CD4-positive, alpha-beta T cell treated with Interleukin-12 subunit alpha and Interleukin-12 subunit beta, for 1 hour (primary cell): ENCODE measurements at places on chromosomes 12 and 14.

GRCh38 chr12:68699486-68699885, 12.7 kb downstream of the NUP107 start:
- DNase-seq, result no peak

DNA sequence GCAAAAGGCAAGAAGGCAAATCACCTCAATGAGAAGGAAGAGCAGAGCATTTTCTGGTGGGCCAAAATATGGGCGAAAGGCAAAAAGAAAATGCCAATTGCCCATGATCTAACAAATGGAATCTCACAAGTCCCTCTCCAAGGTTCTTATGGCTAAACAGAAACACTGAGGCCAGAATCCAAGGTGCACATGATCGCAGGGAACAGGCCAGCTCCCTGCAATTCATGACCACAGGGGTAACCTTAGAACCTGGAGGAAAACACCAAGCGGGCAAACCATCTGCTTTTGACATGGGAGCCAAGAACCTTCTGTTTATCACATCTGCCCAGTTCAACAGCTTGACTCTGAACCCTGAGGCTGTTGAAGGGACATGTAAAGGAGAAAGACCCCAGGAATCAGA, 60.0 kb downstream of the NT5DC3 start:
- no peak for DNase-seq

- no peak for DNase-seq
These were observed 134.4 kb downstream of the ADGRD1 start for GRCh38 chr12:131087991-131088700.

GRCh38 chr12:93115646-93116045, 186.6 kb upstream of the EEA1 start:
- DNase-seq, result no peak

DNA sequence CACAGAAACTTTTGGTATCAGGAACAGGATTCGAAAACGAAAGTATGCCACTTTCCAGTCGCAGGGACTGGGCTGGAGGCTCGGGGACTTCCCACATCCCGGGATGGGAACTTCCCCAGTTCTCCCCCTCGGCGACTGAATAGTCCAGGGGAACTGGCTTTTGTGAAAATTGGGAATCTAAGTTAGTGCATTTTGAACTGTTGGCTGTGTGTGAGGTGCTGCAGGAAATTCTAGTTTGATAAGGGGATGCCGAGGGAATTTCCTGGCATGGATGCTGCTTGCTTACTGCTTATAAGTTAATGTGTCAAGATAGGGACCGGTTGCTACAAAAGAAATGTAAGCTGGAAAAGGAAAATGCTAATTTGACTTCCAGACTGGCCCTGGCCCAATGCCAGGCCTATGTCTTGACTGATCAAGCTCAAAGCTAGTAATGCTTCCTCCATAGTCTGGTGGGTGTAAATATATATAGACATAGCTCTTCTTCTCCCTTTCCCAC, 73.4 kb upstream of the EIF5 start:
- DNase-seq, result no peak

DNA sequence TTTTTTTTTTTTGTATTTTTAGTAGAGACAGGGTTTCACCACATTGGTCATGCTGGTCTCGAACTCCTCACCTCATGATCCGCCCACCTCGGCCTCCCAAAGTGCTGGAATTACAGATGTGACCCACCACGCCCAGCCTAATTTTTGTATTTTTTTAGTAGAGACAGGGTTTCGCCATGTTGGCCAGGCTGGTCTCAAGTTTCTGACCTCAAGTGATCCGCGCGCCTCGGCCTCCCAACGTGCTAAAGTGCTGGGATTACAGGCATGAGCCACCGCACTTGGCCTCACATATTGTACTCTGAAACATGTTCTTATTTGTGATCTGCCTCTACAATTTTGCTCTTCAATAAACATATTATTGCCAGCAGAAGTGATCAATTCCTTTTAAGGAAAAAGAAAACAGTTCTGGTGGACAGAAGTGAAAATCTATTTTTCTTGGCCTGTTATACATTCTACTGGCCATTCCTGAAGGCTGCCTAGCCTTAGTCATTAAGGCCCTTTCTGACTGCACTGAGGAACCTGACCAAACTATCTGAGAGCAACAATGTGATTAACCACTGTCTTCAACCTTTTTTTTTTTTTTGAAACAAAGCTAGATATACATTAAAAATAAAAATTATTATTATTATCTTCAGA, 36.1 kb downstream of the SNX6 start:
- DNase-seq, result no peak

DNA sequence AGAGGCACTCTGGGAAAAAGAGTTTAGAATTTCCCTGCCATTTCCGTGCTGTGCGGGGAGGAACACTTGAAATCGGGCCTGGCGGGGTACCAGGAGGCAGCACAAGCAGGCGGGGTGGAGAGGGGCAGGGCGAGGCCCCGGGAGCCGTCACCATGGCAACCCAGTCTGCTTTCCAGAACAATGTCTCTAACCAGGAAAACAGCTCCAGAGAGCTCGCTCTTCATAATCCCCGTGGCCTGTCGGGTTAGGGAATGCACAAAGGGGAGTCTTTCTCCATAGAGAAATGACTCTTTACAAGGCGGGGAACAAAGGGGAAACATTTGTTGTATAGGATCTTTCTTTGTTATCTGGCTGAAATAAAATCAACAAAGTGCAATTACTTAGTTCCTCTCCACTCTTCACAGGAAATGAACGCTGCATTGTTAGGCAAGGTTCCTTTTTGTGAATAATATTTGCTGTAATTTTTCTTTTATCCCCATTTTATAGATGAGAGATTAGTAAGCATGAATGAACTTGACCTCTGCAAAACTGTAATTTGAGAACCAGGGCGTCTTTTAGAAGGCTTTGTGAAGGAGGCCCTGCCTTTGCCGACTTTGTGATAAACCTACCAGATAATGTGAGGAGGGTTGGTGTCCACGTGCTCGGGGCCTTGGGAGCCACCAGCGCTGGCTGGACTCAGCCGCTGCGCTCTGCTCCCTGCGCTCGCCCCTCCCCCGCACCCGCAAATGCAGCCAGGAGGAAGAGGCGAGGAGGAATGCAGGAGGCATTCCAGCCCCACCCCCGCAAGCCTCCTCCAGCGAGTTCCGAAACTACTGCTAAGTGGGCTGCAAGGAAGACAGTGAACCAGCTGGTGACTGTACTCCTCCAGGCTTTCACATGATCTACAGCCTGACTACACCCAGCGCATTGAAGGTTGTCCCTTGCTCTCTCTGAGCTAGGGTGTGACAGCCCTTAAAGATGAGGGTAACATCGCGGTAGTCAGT, 105.2 kb upstream of the ATF7IP start:
- peak; percentile 38 for DNase-seq

DNA sequence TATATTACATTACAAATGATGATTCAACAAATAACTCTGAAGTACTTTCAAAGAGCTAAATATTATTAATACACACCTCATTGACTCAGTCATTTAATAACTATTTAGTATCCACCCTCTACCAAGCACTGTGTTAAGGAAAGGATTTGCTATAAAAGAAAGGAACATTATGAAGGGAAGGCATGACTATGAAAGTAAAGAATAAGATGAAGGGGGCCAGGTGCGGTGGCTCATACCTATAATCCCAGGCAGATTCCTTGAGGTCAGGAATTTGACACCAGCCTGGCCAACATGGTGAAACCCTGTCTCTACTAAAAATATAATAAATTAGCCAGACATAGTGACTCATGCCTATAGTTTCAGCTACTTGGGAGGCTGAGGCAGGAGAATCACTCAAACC, 107.9 kb downstream of the PLCZ1 start:
- DNase-seq, result no peak

GRCh38 chr12:76859611-76860010, 19.2 kb downstream of the CSRP2 start:
- no peak for DNase-seq

GRCh38 chr14:70213721-70214282, 25.1 kb upstream of the SLC8A3 start:
- DNase-seq, result no peak

- no peak for DNase-seq
These were observed 88.9 kb upstream of the ARHGAP5 start for GRCh38 chr14:31988244-31988643.

GRCh38 chr12:1630133-1630826, 1.2 kb downstream of the WNT5B start:
- DNase-seq, result no peak

DNA sequence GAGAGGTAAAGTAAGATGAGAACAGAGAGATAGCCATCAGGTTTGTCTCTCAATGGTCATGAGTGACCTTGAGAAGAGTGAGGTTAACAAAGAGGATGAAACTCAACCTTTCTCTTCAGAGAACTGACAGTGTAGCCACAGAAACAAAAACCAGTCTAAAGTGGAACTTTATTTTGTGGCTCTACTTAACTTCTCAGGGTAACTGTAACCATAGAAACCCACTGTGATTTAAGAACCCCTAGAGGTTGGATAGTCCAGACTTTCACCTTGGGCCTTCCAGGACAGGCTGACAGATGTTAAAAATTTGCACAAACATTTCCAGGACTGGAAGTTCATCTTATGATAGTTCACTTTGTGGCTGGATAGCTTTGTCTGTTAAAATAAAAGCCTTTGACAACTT, 48.5 kb downstream of the ATP23 start:
- no peak for DNase-seq

DNA sequence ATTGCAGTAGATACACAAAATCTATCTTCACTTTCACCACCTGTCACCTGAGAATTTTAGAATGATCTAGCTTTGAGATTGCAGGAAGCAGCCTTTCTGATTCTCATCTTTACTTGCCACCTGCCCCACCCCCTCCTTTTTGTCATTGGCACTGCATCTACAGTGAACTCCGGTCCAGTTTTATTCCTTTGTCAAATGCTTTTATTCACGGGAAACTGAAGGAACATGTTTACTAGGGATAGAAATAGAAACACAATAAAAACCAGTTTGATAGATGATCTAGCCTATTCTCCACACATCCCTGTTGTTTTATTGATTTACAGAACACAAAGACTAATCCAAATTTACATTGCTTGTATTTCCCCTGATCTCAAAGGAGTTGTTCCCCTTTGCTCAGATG, 471.7 kb upstream of the STXBP6 start:
- DNase-seq, result no peak

GRCh38 chr12:130307859-130308258, 29.8 kb upstream of the PIWIL1 start:
- no peak for DNase-seq

DNA sequence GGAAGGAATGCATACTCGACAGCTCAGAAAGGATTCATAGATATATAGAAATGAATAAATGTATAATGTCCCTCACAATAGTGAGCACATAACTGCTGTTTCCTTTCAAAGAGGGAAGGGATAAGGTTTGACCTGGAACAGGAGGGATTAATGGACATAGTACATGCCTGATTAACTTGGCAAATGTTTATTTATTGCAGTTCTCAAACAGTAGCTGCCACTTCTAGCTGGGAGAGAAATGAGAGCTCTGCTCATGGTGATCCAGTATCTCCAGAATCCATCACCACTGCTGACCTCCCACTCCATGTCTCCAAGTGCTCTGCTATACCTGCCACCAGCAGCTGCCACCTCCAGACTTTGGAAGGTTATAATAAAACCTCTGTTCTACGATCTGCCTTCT, 108.1 kb downstream of the LRIG3 start:
- no peak for DNase-seq

DNA sequence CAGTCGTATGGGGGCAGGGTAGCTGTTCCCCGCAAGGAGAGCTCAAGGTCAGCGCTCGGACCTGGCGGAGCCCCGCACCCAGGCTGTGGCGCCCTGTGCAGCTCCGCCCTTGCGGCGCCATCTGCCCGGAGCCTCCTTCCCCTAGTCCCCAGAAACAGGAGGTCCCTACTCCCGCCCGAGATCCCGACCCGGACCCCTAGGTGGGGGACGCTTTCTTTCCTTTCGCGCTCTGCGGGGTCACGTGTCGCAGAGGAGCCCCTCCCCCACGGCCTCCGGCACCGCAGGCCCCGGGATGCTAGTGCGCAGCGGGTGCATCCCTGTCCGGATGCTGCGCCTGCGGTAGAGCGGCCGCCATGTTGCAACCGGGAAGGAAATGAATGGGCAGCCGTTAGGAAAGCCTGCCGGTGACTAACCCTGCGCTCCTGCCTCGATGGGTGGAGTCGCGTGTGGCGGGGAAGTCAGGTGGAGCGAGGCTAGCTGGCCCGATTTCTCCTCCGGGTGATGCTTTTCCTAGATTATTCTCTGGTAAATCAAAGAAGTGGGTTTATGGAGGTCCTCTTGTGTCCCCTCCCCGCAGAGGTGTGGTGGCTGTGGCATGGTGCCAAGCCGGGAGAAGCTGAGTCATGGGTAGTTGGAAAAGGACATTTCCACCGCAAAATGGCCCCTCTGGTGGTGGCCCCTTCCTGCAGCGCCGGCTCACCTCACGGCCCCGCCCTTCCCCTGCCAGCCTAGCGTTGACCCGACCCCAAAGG, 804 bp downstream of the GAPDH start:
- DNase-seq, result peak; percentile 76

- DNase-seq, result peak; percentile 68
These were observed 413.7 kb downstream of the PCNX1 start for GRCh38 chr14:71320734-71321573.

GRCh38 chr12:18165422-18165871, 75.5 kb upstream of the RERGL start:
- DNase-seq, result peak; percentile 15

DNA sequence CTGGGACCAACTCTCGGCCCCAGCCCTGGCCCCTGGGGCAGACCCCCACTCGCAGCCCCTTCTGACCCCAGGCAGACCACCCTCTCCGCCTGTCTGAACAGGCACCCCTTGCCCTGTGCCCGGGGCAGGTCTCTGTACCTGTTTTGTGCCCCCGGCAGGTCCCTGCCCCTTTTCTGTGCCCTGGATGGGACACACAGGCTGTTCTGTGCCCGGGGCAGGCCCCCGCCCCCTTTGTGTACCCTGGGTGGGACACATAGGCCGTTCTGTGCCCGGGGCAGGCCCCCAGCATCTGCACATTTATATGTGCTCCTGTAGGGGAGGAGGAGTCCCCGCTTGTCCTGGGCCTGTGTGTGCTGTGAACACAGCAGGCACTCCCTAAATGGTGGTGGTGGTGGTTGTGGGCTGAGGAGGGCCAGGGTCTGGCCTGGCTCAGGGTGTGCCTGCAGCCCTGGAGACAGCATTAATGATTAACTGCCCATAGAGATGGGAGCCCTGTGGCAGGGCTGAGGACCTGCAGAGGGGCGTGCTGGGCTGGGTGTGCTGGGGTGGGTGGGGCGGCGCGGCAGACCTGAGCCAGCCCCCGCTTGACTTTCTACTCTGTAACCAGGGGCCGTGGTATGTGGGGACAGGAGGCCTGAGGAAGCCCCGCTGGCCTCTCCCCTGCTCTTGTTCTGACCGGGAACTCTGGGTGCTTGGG, 3.7 kb downstream of the FBRSL1 start:
- DNase-seq, result no peak

DNA sequence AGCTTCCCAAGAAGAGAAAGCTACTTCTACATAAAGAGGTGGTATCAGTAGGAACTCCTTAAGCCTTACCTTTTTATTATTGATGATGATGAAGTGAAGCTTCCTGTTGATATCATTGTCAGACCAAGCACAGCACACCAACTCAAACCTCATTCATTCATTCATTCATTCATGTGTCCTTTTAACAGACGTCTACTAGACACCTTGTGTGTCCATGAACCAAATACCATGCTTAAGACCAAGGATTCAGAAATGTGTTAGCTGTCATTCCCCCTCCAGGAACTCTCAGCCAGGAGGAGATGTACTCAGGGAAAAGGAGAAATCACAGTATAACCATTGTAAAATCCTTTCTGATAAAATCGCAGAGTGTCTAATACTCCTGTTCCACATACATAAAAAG, 194.8 kb downstream of the ZFP36L1 start:
- no peak for DNase-seq
